Activated CD4-positive, alpha-beta memory T cell treated with anti-CD3 and anti-CD28 coated beads for 36 hours (primary cell): ENCODE measurements at places on chromosomes 4 and X. TPM values are rescaled to one million over a fixed set of nuclear protein-coding genes. Genes with fewer than 3 reads are reported as not detected.

Gene SLC25A53
- total RNA-seq: 3.6 TPM

GRCh38 chr4:12933760-12934221, 550.3 kb downstream of the RAB28 start:
- no peak for DNase-seq

- DNase-seq: no peak
These were observed 78.3 kb upstream of the C1QTNF7 start for GRCh38 chr4:15349531-15349935.

Gene ATP5ME
- 254 TPM for total RNA-seq

Gene H2BW2
- not detected for total RNA-seq

- no peak for DNase-seq
These were observed 24.1 kb downstream of the CT45A1 start for GRCh38 chrX:135737366-135738071.

- DNase-seq: no peak
These were observed 10.0 kb upstream of the GNRHR start for GRCh38 chr4:67764183-67764582.

Gene GC
- not detected for total RNA-seq

Gene GSX2
- not detected for total RNA-seq

GRCh38 chrX:9676738-9677097, 88.9 kb downstream of the GPR143 start:
- no peak for DNase-seq
